ENCODE measurements at places on chromosomes 13 and 19.
A peak's percentile ranks its signal among the peaks of the same experiment; 100 is the strongest.

GRCh38 chr19:38559428-38560401 lies 58.0 kb downstream of the MAP4K1 start:
- DNase-seq: peak; percentile 46

- no peak for DNase-seq
These were observed 10.6 kb upstream of the ZNF460 start for GRCh38 chr19:57269515-57270250.

- DNase-seq: no peak
These were observed 94.7 kb upstream of the GJB6 start for GRCh38 chr13:20326809-20327208.

DNA sequence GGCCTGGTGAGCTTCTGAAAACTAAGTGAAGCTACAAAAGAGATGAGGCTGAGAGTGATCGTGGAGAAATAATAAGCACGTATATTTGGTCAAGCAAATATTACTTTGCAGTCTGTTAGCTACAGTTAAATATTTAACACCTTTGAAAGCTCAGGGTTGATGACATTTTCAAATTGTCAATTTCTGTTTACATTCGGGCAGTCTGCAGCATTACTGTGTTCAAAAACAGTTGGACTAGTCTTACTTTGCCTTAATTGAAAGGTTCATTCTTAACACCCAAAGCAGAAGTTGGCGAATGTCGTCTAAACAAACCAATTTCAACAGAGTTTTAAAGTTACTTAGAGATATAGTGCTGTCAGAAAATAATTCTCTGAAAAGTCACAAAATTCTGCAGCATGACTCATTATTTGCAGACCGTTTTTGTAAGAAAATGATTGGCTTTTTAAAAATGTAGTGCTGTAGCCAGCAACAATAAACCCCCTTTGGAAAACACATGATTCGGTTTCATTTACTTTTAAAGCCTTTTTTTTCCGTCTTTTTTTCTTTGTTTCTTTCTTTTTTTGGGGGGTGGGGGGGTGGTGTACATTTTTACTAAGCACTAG lies 549.0 kb downstream of the GPC6 start:
- DNase-seq: no peak

DNA sequence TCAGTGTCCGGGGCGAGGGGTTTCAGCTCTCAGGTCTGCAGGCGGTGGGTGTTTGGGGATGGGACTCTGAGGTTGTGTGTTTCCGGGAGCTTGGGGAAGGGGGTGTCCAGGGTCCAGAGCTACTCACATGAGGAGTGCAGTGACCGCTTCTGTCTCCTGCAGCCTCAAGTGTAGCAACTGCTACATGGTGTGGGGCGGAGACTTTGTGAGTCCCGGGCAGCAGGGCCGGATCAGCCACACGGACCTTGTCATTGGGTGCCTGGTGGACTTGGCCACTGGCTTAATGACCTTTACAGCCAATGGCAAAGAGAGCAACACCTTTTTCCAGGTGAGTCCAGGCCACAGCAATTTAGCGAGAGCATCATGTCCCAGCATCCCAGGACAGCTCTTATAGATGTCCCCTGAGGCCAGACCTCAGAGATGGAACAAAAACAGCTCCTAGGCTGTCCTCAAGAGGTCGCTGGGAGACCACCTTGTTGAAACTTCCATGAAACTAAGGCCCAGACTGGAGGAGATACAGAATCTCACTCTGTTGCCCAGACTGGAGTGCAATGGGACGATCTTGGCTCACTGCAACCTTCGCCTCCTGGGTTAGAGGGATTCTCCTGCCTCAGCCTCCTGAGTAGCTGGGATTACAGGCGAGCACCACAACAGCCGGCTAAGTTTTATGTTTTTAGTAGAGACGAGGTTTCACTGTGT lies 44.9 kb downstream of the RYR1 start:
- no peak for DNase-seq

DNA sequence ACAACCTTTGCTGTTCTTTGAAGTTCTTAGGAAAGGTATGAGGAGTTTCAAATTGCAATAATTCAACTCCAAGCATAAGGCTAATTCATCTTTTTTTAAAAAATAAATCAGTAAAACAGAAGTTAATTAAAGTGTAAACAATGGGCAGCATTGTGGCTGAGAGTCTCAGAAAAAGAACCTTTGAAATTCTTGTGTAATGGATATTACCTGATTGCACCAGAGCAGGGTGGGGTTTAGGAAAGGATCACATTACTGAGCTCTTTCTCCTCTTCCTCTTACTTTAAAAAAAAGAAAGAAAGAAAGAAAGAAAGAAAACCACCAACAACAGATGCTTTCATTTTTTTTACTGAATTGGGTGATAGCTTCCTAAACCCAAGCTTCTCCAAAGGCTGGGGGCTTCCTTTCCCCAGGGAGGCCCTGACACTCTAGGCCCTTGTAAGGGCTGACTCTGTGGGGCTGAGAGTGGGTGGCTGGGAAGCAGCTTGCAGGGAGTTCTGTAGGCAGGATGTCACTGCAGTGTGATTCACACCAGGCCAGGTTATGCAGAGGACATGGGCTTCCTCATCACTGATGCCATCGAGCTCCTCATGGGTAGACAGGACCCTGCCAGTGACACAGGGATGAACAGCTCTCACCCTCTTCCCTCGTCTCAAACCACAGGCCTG lies 564.5 kb downstream of the FGF9 start:
- DNase-seq: no peak

GRCh38 chr19:40225440-40226305 lies 816 bp downstream of the CCNP start:
- DNase-seq: no peak

Data from GM12891 (cell line).